Astrocyte (in vitro differentiated cells and primary cell): ENCODE measurements at places on chromosomes 7 and 10. TPM values are rescaled to one million over a fixed set of nuclear protein-coding genes. Genes with fewer than 3 reads are reported as not detected.

The PON1 gene
- 0.99 and 1.00 TPM in 2 replicates for total RNA-seq

DNA sequence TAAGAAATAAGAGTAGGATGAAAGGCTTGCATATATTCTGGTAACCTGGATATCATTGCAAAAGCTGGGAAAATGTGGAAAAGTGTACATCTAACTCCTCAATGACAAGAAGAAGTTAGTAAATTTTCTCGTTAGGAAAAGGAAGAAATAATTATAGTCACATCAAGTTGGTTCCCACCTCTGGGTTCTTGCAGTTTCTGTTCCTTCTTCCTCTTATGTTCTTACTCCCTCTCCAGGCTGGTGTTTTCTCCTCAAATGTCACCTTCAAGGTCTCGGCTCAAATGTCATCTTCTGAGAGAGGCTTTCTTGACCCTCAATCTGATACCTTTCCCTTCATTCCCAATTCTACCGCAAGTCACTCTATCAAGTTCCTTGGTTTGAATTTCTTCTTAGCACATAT is 64.4 kb downstream of the ENTPD1 start:
- no peak for DNase-seq
- H3K4me1 ChIP-seq, result peaks cover 7% of the 10 kb centered on the region
- H3K27ac ChIP-seq, result no peak overlapping the region
- H3K36me3 ChIP-seq, result no peaks in the 10 kb centered on the region
- H3K4me3 ChIP-seq, result no peak overlapping the region

DNA sequence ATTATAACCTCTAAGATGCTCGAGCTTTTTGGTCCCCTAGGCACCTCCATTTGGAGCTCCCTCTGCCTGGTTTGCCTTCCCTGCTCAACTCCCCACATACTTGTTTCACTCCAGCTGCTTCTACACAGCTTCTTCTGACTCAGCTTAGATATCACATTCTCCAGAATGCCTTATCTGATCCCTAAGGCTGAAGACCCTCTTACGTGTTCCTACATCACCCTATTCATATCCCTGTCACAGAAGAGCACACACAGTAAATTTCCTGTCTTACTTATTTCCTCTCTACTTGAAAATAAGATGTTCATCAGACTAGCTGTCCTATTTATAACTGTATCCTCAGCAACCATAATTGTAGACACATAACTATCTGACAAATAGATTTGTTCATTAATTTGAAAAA is 61.3 kb upstream of the RNF148 start:
- no peaks in the 10 kb centered on the region for H3K4me1 ChIP-seq
- DNase-seq, result no peak
- no peaks in the 10 kb centered on the region for H3K27me3 ChIP-seq
- H3K27ac ChIP-seq, result no peak overlapping the region
- no peak overlapping the region for H3K4me3 ChIP-seq

GRCh38 chr7:115058726-115059125 is 136.8 kb downstream of the MDFIC start:
- H3K4me1 ChIP-seq, result no peaks in the 10 kb centered on the region
- H3K4me3 ChIP-seq, result no peak overlapping the region
- no peaks in the 10 kb centered on the region for H3K27me3 ChIP-seq
- DNase-seq, result no peak
- no peak overlapping the region for H3K27ac ChIP-seq

DNA sequence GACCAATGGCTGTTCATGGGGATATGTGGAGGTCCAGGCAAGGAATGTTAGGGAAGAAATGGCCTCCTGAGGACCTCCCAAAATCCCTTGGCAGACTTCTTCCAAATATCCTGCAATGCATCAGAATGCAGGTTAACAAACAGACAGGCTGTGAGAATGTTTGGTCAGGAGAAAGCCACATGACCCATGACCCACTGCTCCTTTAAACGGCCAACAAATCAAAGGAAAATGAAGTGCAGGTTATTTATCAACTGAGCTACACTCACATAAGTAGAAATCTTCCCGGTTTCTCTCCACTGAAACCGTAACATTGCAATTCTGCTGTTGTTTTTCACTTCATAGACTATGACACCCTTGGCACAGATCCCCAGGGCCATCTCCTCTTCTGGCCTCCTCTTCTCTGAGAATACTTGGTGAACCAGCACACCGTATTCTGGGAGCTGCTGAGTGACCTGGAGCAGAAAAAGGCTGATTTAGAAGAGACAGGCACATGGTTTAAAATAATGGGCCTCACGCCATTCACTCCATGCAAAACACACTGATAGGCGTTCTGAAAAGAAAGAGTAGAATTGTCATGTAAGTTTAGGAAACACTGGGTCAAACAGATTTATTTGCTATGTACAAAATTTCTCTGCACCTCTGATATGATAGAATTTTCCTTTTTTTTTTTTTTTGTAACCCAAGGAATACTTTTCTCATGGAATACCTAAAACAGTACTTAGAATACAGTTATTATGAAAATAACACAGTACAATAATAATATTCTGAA is 67.8 kb downstream of the FRMPD2 start:
- H3K36me3 ChIP-seq, result no peaks in the 10 kb centered on the region
- no peak for DNase-seq
- H3K27ac ChIP-seq, result no peak overlapping the region
- H3K4me3 ChIP-seq, result no peak overlapping the region

DNA sequence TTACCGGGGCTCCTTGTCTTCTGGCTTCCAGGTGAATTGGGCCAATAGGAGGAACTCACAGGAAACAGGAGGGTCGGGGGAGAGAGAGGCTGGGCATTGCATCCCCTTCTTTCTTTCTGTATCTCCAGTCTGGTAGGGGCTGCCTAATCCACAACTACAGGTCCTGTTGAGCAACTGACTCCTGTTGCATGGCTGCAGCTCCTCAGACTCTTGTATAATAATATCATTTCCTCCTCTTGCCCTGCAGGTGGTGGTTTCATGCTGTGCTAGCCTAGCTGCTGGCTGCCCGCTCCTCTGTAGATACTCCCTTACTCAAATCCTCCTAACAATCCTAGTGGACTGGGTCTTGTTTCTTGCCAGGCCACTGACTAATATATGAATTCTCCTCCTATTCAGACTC is 276.5 kb upstream of the SMIM30 start:
- H3K27me3 ChIP-seq, result no peaks in the 10 kb centered on the region
- no peaks in the 10 kb centered on the region for H3K36me3 ChIP-seq
- DNase-seq, result no peak
- no peak overlapping the region for H3K4me3 ChIP-seq

GRCh38 chr7:107828540-107828939 is 25.5 kb upstream of the SLC26A3 start:
- no peaks in the 10 kb centered on the region for H3K36me3 ChIP-seq
- DNase-seq, result no peak
- H3K27ac ChIP-seq, result no peak overlapping the region
- no peak overlapping the region for H3K4me3 ChIP-seq

DNA sequence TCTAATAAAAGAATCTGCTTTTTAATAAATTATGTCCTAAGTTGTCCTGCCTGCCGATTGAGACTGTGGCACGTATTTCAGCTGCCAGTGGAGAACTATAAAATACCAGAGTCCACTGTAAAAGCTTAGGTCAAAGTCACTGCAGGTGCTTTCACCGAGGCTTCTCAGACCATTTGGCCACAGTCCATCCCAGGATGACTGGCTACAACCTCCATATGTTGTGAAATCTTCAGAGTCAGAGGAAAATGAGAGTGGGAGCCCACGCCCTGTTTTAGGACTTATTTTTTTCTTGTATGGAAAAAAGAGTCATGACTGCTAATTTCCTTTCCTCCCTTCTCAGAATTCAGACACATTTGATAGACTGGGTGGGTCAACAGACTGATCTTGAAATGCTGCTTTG is 182.9 kb downstream of the ANK3 start:
- peak; percentile 34 for DNase-seq
- H3K4me1 ChIP-seq, result no peaks in the 10 kb centered on the region
- H3K36me3 ChIP-seq, result no peaks in the 10 kb centered on the region
- no peaks in the 10 kb centered on the region for H3K27me3 ChIP-seq
- no peak overlapping the region for H3K27ac ChIP-seq

DNA sequence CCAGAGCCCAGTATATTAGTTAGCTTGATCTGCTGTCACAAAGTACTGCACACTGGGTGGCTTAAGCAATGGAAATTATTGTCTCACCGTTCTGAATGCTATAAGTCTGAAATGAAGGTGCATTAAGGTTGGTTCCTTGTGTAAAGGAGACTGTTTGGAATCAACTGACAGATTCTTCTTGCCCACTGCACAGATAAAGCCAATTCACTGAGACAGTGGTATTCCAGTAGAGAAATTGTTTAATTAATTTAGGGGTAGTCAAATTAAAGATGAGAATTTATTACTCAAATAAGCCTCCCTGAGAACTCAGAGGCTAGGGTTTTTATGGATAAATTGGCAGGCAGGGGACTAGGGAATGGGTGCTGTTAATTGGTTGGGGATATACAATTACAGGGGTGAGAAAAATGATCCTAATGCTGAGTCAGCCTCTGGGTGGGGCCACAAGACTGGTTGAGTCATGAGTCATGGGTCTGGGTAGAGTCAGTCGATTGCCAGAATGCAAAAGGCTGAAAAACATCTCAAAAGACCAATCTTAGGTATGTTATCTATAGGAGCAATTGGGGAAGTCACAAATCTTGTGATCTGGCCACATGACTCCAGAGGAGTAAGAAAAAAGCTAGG is 23.5 kb upstream of the SAMD9L start:
- H3K4me3 ChIP-seq, result no peak overlapping the region
- H3K36me3 ChIP-seq, result no peaks in the 10 kb centered on the region
- H3K27me3 ChIP-seq, result peaks cover 2% of the 10 kb centered on the region
- no peak overlapping the region for H3K27ac ChIP-seq
- no peak for DNase-seq
- no peaks in the 10 kb centered on the region for H3K4me1 ChIP-seq

GRCh38 chr10:105356626-105357025 is 715.5 kb downstream of the SORCS3 start:
- no peaks in the 10 kb centered on the region for H3K4me1 ChIP-seq
- no peaks in the 10 kb centered on the region for H3K36me3 ChIP-seq
- no peak overlapping the region for H3K4me3 ChIP-seq
- no peaks in the 10 kb centered on the region for H3K27me3 ChIP-seq
- no peak overlapping the region for H3K27ac ChIP-seq

GRCh38 chr7:6546498-6547251 is 4.6 kb downstream of the GRID2IP start:
- no peak overlapping the region for H3K4me3 ChIP-seq
- peaks cover 2% of the 10 kb centered on the region for H3K27me3 ChIP-seq
- no peak overlapping the region for H3K27ac ChIP-seq

DNA sequence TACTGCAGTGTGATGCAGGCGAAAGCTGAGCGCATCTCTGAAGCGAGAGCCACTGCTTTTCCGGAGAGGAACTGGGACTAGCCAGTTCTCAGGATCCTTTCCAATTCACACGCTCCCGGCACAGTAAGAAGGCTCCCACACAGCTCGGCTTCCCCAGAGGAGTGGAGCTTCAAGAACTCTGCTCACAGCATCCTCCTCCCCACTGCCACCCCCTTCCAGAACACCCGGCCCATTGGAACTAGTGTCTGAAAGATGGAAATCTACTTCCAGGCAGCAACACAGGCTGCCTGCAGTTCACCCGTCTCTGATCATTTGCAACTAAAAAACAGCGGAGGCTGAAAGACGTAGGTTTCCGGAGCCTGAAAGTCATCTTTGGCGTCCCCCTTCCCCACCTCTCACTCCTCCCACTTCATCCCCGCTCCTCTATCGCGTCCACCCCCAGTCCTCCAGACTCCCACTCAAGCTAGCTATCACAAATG is at the start of gene DGKB:
Gene DGKB, minus strand, starts transcription at position 163 of the 479 bp plus-strand sequence.
- no peaks in the 10 kb centered on the region for H3K36me3 ChIP-seq
- H3K4me3 ChIP-seq, result peak within 1 kb of the TSS; percentile 42
- no peak within 1 kb of the TSS for H3K27ac ChIP-seq
- peaks cover 4% of the 10 kb centered on the region for H3K27me3 ChIP-seq
- DNase-seq, result peak; percentile 36

DNA sequence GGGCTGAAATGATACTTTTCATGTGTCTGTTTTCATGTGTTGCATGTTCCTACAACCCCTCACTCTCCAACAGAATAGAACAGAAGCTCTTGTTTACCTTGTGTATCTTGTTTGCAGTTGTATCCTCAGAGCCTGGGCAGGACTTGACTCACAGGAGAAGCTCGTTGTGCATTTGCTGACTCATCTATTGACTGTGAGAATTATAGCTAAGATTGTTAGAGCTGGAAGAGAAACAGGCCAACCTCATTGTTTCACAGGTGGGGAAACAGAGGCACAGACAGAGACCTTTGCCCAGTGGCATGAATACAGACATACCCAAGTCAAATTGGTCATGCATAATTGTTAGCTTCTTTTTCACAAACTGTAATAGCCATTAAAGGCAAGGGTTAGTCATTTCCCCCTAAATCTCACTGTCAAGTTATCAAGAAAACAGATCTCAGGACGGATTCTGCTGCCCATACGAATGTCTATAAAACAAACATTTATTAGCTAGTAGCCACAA is 4.6 kb upstream of the TSPAN15 start:
- no peaks in the 10 kb centered on the region for H3K27me3 ChIP-seq
- H3K4me1 ChIP-seq, result peaks cover 12% of the 10 kb centered on the region
- H3K36me3 ChIP-seq, result no peaks in the 10 kb centered on the region
- peak overlapping the region; percentile 44 for H3K27ac ChIP-seq

GRCh38 chr10:49784681-49785080 is 22.6 kb upstream of the OGDHL start:
- no peaks in the 10 kb centered on the region for H3K36me3 ChIP-seq
- no peak overlapping the region for H3K4me3 ChIP-seq
- DNase-seq, result no peak
- no peaks in the 10 kb centered on the region for H3K27me3 ChIP-seq
- no peak overlapping the region for H3K27ac ChIP-seq
- H3K4me1 ChIP-seq, result no peaks in the 10 kb centered on the region

The SMIM30 gene
- total RNA-seq, result 45.1 and 52.9 TPM in 2 replicates

GRCh38 chr10:72847681-72848080 is 45.9 kb upstream of the OIT3 start:
- H3K27me3 ChIP-seq, result no peaks in the 10 kb centered on the region
- H3K4me3 ChIP-seq, result no peak overlapping the region
- no peak overlapping the region for H3K27ac ChIP-seq
- no peaks in the 10 kb centered on the region for H3K36me3 ChIP-seq

DNA sequence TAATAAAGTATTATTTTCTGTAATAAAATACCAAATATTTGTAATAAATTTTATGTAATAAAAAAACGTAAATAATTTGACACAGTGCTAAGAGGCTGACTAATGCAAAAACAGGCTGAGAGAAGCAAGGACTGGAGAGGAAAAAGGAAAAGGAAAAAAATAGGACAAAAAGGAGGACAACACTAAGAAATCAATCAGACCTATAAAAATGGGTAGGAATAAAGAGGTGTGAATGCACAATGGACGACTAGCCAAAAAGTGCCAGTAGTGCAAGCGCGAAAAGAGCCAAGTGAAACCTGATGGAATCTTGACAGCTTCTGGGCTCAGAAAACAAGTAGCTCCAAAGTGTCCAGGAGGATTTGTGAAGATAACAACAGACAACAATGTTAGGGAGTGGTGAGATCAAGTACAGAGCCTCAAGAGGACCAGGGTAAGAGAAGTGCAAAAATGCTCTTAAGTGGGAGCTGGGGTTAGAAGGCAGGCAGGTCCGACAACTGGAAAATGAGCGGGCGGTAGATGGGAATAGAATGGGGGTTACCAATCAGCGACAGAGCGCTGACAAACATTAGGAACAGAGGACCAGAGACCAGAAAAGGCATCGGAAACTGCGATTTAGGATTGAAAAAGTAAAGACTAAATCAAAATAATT is 1.2 kb downstream of the BRAF start:
- DNase-seq, result peak; percentile 9
- H3K4me3 ChIP-seq, result peak overlapping the region; percentile 85
- H3K27me3 ChIP-seq, result no peaks in the 10 kb centered on the region
- H3K27ac ChIP-seq, result peak overlapping the region; percentile 95
- peaks cover 6% of the 10 kb centered on the region for H3K4me1 ChIP-seq

- H3K4me1 ChIP-seq, result peaks cover 13% of the 10 kb centered on the region
- no peaks in the 10 kb centered on the region for H3K36me3 ChIP-seq
- no peaks in the 10 kb centered on the region for H3K27me3 ChIP-seq
- no peak for DNase-seq
- H3K27ac ChIP-seq, result no peak overlapping the region
- no peak overlapping the region for H3K4me3 ChIP-seq
Measured at GRCh38 chr10:31952066-31952465, 23.4 kb upstream of the ARHGAP12 start.
